ENCODE measurements at places on chromosomes 2 and 18.

DNA sequence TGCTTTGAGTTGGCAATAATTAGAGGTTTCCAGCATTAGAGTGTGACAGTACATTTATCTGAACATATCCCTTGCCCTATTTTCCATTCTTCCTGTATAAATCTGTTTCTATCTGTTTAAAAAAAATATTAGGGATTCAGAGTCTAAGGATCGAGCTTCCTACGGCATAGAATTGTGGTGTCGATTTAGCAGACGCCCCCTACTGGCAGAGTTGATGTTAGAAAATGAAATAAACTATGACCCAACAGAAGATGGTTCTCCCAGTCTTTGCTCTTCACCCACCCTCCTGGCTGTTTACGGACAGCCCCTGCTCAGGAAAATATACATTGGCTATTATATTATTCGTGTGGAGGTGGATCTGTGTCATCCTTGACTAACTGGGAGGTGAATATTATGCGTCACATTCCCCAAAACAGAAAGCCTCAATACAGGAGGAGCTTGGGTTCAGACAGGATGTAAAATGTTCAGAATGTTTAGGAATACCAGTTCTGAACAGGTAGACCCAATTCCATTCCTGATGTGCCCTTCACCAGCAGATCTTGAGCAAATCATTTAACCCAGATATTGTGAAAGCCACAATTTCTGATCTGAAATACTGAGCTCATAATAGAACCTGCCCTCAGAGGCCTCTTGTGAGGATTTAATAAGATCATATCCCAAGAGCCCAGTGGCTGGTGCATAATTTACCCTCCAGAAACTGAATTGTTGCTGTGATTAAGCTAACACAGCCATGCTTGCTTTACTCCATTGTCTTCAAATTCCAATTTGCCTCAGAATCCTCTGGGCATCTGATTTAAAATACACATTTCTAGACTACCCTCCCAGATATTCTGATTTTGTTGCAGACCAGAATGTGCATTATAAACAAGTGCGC lies 10.8 kb upstream of the ERMN start:
- peak; percentile 11 for DNase-seq

- no peak for DNase-seq
Observed at GRCh38 chr2:205427112-205427511, 255.2 kb upstream of the NRP2 start.

- DNase-seq, result peak; percentile 67
Observed at GRCh38 chr2:76953733-76954347, 568.3 kb downstream of the LRRTM4 start.

DNA sequence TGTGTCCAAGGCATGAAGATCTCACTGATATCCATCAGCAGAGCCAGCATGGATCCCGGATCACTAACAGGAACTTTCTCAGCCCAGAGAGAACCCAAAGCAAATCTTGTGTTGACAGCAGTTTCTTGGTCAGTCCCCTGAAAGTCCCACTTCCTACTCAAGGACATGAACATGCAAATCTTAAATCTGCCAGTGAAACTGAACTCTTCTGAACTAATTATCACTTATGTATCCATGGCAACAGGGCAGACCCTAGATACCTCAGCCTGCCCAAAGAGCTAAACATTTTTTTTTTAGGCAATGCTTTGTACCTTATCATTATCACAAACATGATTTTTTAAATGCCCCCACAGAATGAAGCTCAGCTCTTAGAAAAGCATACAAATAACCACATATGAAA lies 127.8 kb upstream of the DDX18 start:
- no peak for DNase-seq

DNA sequence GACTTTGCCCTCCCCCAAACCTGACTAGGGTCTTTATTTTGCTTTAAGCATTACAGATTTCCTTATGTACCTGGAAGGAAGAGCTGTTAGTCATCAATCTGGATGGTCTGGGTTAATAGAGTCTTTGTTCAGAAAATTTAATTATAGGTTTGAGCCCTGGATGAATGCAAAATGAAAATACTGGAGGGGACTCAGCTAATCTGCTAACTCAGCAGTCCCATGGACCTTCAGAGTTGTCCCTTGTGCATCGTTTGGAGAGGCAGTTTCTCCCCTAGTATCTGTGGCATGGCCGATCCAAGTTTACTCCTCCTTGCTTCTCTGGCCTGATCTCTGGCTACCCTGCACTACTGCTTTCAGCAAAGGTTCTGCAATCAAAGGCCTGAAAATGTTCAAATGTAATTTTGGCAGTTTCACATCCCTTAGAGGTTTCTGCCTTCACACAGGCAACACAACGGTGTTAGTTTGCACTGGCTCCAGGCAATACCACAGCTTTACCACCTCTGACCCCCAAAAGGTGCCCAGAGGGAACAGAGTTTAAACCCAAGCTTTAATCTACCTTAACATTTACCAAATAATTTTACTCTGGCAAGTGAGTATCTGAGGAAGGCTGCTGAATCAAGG lies 134.3 kb downstream of the THADA start:
- DNase-seq, result peak; percentile 60

GRCh38 chr18:8455661-8456614 lies 153.3 kb upstream of the RAB12 start:
- DNase-seq, result no peak
